Left renal cortex interstitium (tissue), 4 donors: ENCODE measurements at places on chromosomes 7 and 10. TPM values are rescaled to one million over a fixed set of nuclear protein-coding genes. Genes with fewer than 3 reads are reported as not detected.

FAM237B gene
- 0.88 TPM for polyA plus RNA-seq

GFRA1 gene
- polyA plus RNA-seq: 28.3 TPM

SKAP2 gene
- polyA plus RNA-seq: 26.3 TPM

MYPN gene
- polyA plus RNA-seq: 0.10 TPM

FEZF1 gene
- not detected for polyA plus RNA-seq

HMX2 gene
- 2.9 TPM for polyA plus RNA-seq

CFAP43 gene
- 11.9 TPM for polyA plus RNA-seq

C10orf67 gene
- 2.3 TPM for polyA plus RNA-seq

MUC12 gene
- 0.23 TPM for polyA plus RNA-seq

ZP3 gene
- 3.4 TPM for polyA plus RNA-seq

POM121 gene
- 42.6 TPM for polyA plus RNA-seq

AOAH gene
- polyA plus RNA-seq: 2.3 TPM

SPDYE9 gene
- 1.2 TPM for polyA plus RNA-seq

MYL7 gene
- polyA plus RNA-seq: not detected

TOMM7 gene
- 591 TPM for polyA plus RNA-seq
